GM19239 (cell line): ENCODE measurements at places on chromosomes 6 and 20.

DNA sequence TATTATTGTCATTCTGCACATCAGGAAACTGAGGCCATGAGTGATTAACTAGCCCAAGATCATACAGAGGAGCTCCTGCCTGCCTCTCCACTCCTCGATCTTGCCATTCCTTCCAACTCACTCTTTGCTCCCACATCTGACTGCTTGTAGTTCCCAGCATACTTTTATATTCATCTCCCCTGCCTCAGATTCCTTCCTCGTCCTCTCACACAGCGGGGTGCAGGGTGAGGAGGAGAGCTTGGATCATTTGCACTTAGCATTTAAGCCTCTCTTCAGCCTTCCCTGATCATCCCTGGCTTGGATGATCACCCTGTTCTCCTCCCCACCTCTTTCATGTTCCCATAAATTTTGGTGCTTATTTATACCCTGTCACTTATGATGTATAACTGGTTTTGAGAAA, 515.1 kb upstream of the SOX4 start:
- no peak for DNase-seq

- DNase-seq: peak; percentile 83
These were observed 20.1 kb downstream of the MRPS18A start for GRCh38 chr6:43667245-43668150.

DNA sequence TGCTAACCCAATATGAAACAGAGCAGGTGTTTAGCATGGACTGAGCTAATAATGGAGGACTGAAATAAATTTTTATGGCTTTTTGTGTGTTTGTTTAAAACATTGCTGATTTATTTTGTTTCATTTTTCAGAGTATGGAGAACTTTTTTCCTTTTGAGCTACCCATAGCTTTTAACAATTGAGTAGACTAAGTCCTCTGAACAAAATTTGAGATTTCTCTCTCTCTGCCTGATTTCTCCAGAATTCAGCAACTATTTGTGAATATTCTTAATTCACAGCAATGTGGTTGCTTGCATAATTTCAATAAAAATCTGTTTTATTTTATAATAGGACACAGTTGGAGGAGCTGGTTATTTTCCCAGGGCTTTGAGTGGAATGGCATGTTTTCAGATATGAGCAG, 103.7 kb downstream of the TPBG start:
- DNase-seq: no peak

GRCh38 chr6:107957308-107957908, 600 bp downstream of the SEC63 start:
- peak; percentile 58 for DNase-seq

GRCh38 chr6:106648651-106649308, 19.4 kb downstream of the QRSL1 start:
- no peak for DNase-seq

- DNase-seq: no peak
These were observed 140.2 kb upstream of the AHI1 start for GRCh38 chr6:135637701-135638100.

GRCh38 chr6:133707456-133707855, 181.5 kb upstream of the TCF21 start:
- DNase-seq: no peak
